ENCODE measurements at places on chromosomes 6 and 20. TPM values are rescaled to one million over a fixed set of nuclear protein-coding genes. Genes with fewer than 3 reads are reported as not detected.

SCGN gene
- total RNA-seq: 0.83 TPM

ADGRF5 gene
- 33.6 TPM for total RNA-seq

CD93 gene
- total RNA-seq: 80.4 TPM

SH3BGRL2 gene
- total RNA-seq: 22.8 TPM
